ENCODE measurements at places on chromosomes 6 and 20.

GRCh38 chr6:63492476-63492875, 79.8 kb upstream of the LOC128125822 start:
- DNase-seq: no peak

DNA sequence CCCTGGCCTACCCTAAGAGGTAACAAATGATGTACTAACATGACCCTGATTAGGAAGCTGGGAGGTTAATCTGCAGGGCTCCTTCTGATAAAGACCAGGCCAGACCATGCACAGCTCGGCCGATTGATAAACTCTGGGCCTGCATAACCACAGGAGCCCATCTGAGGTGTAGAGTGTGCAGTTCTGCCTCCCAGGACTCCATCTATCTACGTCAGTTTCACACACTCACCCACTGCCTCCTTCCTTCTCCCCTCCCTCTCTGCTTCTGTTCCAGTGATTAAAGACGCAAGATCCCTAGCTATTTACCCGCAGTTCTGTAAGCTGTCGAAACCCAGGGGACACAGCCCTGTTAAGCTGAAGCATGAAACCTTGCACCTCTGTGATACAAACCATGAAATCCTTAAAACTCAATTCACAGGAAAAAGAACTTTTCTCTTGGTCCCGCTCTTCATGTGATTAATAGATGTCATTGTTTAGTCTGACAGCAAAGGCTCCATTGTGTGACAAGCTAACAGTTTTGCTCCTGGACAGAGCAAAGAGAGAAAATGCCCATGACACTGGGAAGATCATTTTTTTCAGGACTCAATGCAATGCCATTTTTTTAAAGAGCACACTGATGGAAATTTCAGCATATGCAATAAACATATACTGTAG, 470.6 kb downstream of the MAFB start:
- DNase-seq: no peak

- peak; percentile 56 for DNase-seq
Measured at GRCh38 chr6:26064619-26065257, 22.5 kb upstream of the HFE start.

GRCh38 chr6:169933839-169934698, 182.6 kb downstream of the ERMARD start:
- DNase-seq: no peak

DNA sequence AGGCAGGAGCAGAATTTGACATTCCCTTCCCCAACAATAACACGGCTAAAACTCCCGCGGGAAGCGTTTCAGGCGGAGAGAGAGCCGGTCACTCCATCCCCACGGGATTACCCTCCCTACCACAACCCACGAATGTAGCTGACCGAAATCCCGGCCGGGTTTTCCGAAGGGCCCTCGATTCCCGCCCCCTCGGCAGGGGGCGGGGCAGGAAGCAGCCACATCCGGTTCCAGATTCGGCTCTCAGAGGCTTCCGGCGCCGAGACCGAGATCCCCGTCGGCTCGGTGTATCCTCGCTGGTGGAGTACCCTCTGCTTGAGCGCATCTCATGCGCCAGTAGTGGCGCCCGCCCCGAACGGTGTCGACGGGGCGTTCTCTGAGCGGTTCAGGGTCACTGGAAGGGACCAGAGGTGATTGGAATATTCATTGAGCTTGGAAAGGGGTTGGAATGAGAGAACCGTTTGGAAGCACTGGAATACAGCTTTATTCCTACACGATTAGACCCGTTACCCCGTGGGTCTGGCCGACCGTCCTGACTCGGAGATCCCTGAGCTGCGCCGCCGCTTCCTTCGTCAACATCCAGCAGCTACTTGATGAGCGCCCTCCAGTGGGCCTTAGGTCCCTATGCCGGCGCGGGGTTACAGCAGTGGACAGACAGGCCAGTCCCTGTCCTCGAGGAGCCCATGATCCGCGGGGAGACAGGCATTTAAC, 649 bp upstream of the RGL2 start:
- peak; percentile 93 for DNase-seq

- DNase-seq: peak; percentile 3
Measured at GRCh38 chr6:71034563-71035345, 77.9 kb upstream of the B3GAT2 start.

DNA sequence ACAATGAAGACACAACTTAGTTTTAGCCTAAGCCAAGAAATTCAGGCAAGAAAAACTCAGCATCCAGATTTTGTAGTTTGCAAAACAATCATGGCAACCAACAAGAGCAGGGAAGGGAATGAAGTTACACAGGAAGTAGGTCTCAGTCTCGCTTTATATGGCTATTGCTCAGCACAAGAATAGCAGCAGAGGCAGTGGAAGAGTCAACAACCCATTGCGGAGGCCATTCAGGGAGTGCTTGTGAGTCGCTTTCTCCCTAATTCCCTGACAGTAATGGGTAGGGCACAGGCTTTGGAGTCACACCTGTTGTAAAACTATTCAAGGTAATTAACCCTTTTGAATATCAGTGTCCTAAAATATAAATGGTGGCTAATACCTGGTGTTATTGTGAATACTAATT, 238.5 kb downstream of the HDGFL1 start:
- no peak for DNase-seq

- peak; percentile 16 for DNase-seq
Measured at GRCh38 chr6:72579865-72580264, 42.0 kb upstream of the KCNQ5 start.

Measured in iris pigment epithelial cell (primary cell).